ENCODE measurements at places on chromosomes 12 and 14. TPM values are rescaled to one million over a fixed set of nuclear protein-coding genes. Genes with fewer than 3 reads are reported as not detected.

Gene NEMP1
- 8.0 TPM for total RNA-seq

Gene PTMS
- total RNA-seq = 281 TPM

- no peak for DNase-seq
Measured at GRCh38 chr12:122984612-122985337, 4.3 kb downstream of the ARL6IP4 start.

DNA sequence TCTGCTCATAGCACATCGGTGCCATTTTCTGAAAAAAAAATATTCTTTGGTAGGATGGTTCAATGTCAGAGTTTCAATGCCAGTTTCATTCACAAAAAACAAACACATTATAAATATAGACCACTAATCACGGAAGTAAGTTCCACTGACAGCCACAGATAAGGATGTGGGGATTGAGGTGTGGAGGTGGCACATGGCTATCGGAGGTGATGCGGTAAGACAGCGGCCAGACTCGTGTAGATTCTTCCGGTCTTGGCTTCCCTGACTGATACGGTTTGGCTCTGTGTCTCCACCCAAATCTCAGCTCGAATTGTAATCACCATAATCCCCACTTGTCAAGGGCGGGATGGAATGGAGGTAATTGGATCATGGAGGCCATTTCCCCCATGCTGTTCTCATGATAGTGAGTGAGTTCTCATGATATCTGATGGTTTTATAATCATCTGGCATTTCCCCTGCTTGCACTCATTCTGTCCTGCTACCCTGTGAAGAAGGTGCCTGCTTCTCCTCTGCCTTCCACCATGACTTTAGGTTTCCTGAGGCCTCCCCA lies 693.4 kb downstream of the VRK1 start:
- DNase-seq = no peak

GRCh38 chr12:113905829-113906228 lies 60.3 kb downstream of the RBM19 start:
- DNase-seq = no peak

All from glomerular endothelial cell (primary cell).